NCI-H69 (cell line): ENCODE measurements at places on chromosomes 2 and 18.

- no peak for DNase-seq
Measured at GRCh38 chr2:189483980-189484740, 42.9 kb downstream of the WDR75 start.

DNA sequence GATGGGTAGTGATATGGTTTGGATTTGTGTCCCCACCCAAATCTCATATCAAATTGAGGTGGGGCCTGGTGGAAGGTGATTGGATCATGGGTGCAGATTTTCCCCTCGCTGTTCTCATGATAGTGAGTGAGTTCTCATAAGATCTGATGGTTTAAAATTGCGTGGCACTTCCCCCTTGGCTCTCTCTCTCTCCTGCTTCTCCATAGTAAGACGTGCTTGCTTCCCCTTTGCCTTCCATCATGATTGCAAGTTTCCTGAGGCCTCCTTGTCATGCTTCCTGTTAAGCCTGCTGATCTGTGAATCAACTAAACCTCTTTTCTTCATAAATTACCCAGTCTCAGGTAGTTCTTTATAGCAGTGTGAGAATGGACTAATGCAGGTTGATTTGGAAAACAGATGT lies 223.2 kb upstream of the APCDD1 start:
- DNase-seq = no peak

- no peak for DNase-seq
Measured at GRCh38 chr2:5253263-5253662, 438.9 kb upstream of the SOX11 start.

- no peak for DNase-seq
Measured at GRCh38 chr18:35106845-35107148, 65.6 kb downstream of the MAPRE2 start.

DNA sequence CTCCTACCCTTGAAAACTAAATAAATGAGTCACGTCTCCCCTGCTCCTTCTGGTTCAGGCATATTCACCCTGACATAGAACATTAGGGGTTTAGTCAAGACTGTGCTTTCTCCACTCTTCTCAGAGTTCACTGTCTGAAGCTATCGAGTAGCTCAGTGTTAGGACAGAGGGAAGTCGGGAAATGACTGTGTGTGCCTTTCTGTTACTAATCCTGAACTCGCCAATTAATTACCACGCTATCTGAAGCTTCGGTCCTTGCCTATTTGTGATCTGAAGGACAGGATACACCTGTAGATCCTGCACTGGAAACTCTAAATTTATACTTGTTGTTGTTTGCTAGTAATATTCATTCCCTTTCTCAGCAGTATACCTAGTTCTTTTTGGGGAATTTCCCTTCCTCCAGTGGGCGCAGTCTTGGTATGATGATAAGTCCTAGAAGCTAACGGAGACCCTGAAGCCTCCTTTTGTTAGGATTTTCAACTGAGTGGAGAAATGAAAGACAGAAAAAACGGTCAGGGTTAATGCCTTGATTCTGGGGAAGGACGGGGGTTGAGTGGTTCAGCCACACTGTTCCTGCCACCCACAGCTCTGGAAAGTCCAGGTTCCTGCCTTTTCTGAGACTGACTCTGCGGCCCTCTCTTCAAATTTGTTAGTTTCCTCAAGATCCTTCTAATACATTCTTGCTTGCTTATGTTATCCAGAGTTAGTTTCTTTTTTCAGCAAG lies 218.0 kb downstream of the DLGAP1 start:
- DNase-seq = no peak
